ENCODE measurements at places on chromosomes 1 and 21. TPM values are rescaled to one million over a fixed set of nuclear protein-coding genes. Genes with fewer than 3 reads are reported as not detected.

Gene NBPF4
- total RNA-seq: not detected

Gene CFAP107
- not detected for total RNA-seq

Gene PPFIA4
- total RNA-seq: 24.6 TPM

Gene SPRR2A
- not detected for total RNA-seq

Gene OR2G6
- total RNA-seq: not detected

Gene ARHGEF16
- not detected for total RNA-seq

Gene DENND2C
- 1.9 TPM for total RNA-seq

Gene SPATA46
- not detected for total RNA-seq

Gene FOXO6
- total RNA-seq: 0.18 TPM

Gene MRPS15
- 61.2 TPM for total RNA-seq

Gene CFHR1
- 0.81 TPM for total RNA-seq

Gene C8B
- not detected for total RNA-seq

Gene POU3F1
- total RNA-seq: not detected

Gene SERTAD4
- 0.18 TPM for total RNA-seq

Gene PRDM16
- 4.2 TPM for total RNA-seq

Gene LRRC52
- not detected for total RNA-seq

Gene TMCO4
- 13.3 TPM for total RNA-seq

Gene GSTM5
- total RNA-seq: not detected

Gene GPR157
- 3.9 TPM for total RNA-seq

Gene AGO3
- 4.7 TPM for total RNA-seq

Gene PITHD1
- total RNA-seq: 21.7 TPM

Gene NPPB
- 3.2 TPM for total RNA-seq

Gene CGN
- not detected for total RNA-seq

Gene PPM1J
- 0.90 TPM for total RNA-seq

Gene TRNP1
- total RNA-seq: 52.8 TPM

Gene PDZK1IP1
- total RNA-seq: 4.4 TPM

Gene SLC25A24
- total RNA-seq: 28.8 TPM

Gene HP1BP3
- total RNA-seq: 147 TPM

Gene IPO13
- total RNA-seq: 29.3 TPM

Gene LEPR
- 15.7 TPM for total RNA-seq

Gene SKI
- 22.6 TPM for total RNA-seq

Gene TCHH
- total RNA-seq: not detected

Gene FLG2
- not detected for total RNA-seq

Gene RPS27
- total RNA-seq: 2,737 TPM

Gene CLCA1
- not detected for total RNA-seq

Gene LRIG2
- 6.9 TPM for total RNA-seq

Gene NKAIN1
- 0.32 TPM for total RNA-seq

Gene SERPINC1
- not detected for total RNA-seq

Gene NHLH1
- total RNA-seq: not detected

All from cardiac atrium fibroblast (primary cell).